ENCODE measurements at places on chromosomes 5 and 9.

DNA sequence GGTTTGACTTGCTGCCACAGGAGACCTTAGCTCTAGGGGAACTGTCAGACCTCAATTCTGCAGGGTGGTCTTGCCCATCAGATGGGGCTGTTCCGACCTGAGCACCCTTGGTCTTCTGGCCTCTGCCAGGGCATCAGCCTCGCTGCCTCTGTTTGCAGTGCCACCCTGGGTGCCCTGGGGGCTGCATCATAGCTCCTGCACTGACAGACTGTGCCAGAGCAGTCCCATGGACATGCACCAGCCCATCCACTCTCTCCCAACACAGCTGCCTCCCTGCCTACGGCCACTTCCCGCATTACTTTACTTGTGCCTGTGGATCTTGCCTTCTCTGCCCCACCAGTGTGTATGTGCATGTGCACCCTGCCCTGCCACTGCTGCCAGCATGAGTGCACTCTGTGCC lies 884.7 kb upstream of the ARRDC3 start:
- no peak for DNase-seq

GRCh38 chr9:122777935-122778627 lies 10.7 kb upstream of the OR5C1 start:
- no peak for DNase-seq

DNA sequence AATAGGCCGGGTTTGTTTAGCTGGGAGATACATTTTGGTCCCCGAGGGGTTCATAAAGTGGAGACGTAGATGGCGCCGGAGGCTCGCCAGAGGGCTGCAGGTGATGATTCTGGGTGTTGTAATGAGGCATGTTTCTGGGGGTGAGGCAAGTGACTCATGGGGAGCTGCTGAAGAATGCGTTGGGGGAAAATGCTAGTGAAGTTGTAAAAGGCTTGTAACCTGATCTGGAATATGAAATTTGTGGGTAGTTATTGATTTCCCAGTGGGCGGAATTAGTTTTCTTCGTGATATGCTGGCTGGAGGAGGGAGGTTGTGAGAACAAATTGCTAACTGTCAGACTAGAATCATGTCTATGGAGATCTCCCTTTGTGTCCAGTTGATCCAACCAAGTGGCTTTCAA lies 158.3 kb downstream of the DOCK2 start:
- DNase-seq, result no peak

- no peak for DNase-seq
Measured at GRCh38 chr5:74693191-74693590, 8.2 kb downstream of the HEXB start.

GRCh38 chr5:108728566-108729241 lies 19.0 kb upstream of the FER start:
- peak; percentile 54 for DNase-seq
